ENCODE measurements at places on chromosomes 16 and 17.

GRCh38 chr17:59154292-59154720 lies 680 bp downstream of the SKA2 start:
- peak; percentile 8 for DNase-seq

- no peak for DNase-seq
Observed at GRCh38 chr16:73878611-73879010, 418.0 kb upstream of the PSMD7 start.

DNA sequence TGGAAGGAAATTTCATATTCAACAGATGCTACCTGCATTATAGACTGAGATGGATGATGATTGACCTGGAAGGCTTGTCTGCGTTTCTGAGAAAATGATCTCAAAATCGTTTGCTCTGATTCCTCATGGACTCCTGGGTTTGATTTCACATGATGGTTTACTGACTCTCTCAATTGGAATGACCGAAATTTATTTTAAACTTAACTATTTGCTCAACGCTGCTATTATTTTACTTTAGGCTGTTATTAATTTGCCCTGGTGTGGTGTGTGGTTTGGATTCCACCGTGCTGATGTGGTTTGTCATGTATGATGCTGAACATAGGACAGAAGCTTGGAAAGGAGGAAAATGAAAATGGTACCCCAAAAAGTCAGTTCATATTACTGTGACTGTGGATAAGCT lies 37.3 kb upstream of the ELAC2 start:
- DNase-seq = no peak

- no peak for DNase-seq
Observed at GRCh38 chr16:30622455-30623032, 12.4 kb upstream of the ZNF689 start.

GRCh38 chr17:76432004-76432403 lies 20.9 kb downstream of the UBE2O start:
- no peak for DNase-seq

GRCh38 chr16:57794849-57795430 lies 7.4 kb downstream of the KIFC3 start:
- DNase-seq = no peak

- no peak for DNase-seq
Observed at GRCh38 chr17:4204710-4205173, 59.0 kb downstream of the ANKFY1 start.

Data from CD14-positive monocyte (primary cell).